ENCODE measurements at places on chromosomes 3 and 15.
A peak's percentile ranks its signal among the peaks of the same experiment; 100 is the strongest.

GRCh38 chr3:172853921-172854666, 103.6 kb downstream of the ECT2 start:
- no peak for DNase-seq

- DNase-seq, result no peak
Observed at GRCh38 chr3:67654844-67655177, 399 bp upstream of the SUCLG2 start.

DNA sequence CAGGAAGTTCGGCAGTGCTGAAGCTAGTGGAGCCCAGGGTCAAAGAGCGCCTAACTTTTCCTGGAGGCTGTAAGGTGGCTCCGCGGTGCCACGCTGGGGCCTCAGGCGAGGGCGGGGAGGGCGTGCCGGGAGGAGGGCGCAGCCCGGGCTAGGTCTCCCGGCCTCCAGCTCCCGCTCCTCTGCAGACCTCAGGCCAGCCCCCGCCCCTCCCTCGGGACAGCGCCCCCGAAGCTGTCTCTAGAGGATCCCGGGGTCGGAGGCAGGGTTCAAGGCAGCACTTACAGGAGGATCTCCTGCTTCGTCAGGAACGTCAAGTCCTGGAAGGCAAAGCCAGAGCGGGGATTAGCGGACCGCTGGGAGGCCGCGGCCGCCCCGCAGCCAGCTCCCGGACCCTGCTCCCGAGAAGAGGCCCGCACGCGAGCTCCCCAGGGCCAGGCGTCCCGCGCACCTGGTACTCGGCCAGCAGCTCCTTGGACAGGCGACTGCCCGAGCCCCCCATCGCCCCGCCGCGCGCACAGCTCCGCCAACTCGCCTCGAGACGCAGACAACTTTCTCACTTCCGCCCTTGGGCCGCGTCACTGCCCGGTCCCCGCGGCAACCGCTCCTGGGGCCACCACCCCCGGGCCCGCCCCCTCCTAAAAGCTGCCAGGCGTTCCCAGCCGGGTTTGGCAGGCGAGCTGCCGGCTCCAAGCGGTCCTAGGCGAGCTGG, at the start of gene CIB1:
CIB1 (minus strand) TSS at position 555 of the 709 bp plus-strand sequence; CDS start at position 499, 56 bp downstream.
- DNase-seq, result peak; percentile 96

DNA sequence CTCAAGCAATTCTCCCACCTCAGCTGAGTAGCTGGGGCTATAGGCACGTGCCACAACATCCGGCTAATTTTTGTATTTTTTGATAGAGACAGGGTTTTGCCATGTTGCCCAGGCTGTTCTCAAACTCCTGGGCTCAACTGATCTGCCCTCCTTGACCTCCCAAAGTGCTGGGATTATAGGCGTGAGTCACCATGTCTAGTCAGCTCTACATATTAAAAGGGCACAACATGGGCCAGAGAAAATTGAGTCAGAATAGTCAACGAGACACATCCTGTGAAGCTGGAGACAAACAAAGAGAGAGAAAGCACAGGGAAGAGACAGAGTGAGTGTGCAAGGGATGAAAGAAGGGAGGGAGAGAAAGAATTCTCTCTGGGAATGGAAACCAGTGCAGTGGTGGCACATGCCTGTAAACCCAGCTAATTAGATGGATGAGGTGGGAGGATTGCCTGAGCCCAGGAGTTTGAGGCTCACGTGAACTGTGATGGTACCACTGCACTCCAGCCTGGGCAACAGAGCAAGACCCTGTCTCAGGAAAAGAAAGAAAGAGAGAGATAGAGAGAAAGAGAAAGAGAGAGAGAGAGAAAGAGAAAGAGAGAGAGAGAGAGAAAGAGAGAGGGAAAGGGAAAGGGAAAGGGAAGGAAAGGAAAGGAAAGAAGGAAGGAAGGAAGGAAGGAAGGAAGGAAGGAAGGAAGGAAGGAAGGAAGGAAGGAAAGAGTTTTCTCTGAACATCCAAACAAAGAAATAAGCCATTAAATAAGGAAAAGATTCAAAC, 107.2 kb upstream of the SLC25A36 start:
- DNase-seq, result no peak

DNA sequence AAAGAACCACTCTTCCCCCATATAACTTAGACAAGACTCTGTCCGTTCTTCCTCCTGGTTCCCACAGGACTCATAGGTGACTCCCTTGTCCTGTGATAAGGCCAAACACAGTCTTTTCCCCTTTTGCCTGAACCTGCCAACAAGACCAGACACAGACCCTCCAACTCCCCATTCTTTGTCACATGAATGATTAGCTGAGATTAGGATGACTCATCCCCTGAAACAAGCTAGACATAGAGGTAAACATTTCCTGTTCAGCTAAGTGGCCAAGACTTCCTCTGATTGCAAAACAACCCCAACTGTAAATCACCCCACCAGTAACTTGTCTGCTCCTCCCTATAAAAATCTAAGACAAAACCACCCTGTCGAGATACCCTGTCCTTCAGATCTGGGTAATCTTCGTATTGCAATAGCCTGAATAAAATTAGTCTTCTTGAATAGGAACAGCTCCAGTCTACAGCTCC, 11.4 kb upstream of the HTR3E start:
- DNase-seq, result peak; percentile 29

DNA sequence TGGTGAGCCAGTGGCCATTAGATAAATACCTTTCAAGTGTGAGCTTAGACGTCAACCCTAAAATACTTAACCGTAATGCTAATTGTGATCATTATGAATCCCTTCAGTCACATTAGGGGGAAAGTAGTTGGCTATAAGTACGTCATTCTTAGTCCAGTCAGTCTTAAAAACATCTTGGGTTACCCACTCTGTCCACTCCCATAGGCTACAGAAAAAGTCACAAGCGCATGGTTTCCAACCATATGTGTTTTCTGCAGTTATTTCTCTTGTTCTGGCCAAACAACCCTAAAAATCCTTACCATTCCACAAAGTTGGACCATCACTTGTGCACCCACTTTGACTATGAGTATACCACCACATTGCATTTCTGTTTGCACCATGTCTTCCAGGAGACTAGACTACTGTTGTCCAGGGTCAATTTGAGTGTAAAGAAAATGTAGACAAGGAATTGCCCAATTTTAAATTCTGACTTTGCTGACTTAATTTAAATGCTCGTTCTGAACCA, 3.3 kb downstream of the RPL15 start:
- no peak for DNase-seq

DNA sequence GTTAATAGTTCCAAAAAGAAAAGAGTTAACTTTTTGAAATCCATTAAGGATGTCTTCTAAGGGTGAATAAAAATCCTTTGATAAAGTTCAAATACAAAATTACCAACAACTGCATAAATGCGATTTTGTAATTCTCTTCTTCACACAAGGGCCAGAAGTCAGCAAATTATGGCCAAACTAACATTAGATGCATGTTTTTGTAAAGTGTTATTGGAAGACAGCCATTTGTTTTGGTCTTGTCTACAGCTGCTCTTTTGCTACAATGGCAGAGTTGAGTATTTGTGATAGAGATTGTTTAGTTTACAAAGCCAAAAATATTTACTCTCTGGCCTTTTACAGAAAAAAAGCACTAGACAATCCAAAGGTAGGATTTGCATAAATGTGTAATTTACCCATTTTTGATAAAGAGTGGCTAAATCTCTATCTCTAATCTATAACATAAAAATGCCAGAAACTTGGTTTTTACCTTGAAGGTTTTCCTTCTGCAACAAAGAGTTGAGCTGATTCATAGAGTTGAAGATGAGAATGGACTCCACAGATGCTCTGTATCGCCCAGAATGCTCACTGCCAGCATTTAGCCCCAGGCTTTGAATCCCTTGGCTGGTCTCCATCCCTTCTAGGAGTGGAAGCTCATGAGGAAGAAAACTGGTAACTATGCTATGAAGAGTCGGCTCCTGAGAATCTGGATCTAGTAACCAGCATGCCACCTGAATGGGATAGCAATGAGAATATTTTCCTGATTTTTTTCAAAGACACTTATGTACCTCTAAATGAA, 64.5 kb downstream of the POLQ start:
- no peak for DNase-seq

DNA sequence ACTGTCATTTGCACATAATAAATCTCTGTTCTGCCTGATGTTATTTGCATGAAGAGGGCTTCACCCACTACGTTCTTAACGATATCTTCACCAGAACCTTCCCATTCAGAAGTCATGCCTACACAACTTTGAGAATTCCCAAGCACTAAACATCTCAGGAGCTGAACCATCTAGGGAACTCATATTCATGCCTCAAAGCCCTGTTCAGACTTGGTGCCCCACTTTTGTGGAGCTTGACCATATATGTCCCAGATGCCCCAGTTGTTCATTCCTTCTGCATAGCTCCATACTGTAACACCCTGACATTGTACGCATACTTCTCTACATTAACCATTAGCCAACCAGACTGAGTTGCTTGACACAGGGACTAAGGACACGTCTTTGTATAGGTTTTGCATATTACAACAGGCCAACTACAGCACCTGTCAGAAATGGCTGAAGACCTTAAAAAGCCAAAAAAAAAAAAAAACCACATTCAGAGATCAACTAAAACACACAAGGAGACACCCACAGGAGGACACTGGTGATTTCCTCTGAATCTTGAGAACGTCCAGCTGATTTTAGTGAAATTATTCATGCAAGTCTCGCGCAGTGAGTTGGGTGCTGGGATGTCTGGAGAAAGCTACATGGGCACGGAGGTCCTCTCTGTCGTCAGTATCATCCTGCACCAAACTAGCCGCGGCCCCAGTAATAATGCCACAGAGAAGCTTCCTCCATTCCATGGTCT, 141.4 kb downstream of the FOXP1 start:
- DNase-seq, result no peak

DNA sequence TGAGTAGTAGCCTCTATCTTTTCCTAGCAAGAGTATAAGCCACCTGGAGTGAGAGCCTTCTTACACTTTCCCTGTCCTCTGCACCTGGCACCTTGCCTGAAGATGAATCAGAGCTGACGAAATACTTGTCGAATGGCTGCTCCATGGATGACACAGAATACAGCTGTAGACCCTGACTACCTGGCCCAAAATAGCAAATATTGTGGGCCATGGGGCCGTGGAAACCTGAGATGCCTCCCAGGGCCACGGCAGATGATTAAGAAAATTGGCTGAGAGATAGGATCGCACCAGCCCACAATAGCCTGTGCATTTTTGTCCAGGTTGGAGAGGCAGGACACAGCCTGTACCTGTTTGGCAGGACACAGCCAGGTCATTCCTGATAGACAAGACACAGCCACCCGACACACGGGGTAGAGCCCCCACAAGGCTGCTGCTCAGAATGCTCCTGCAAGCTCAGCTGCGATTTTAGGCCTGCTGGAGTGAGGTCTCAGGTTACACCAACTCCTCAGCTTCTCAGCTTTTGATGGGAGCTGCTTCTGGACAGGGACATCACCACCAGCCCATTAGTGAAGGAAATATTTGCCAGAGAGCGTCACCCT, 22.9 kb upstream of the TPM1 start:
- peak; percentile 47 for DNase-seq

- no peak for DNase-seq
Observed at GRCh38 chr3:41065340-41065739, 134.0 kb upstream of the CTNNB1 start.
